ENCODE measurements at places on chromosomes 7 and 10. TPM values are rescaled to one million over a fixed set of nuclear protein-coding genes. Genes with fewer than 3 reads are reported as not detected.

ITGA8 gene
- total RNA-seq = not detected

- DNase-seq = no peak
Measured at GRCh38 chr10:30357806-30358205, 8.7 kb upstream of the MTPAP start.

SYT15 gene
- total RNA-seq = 1.5 TPM

DNA sequence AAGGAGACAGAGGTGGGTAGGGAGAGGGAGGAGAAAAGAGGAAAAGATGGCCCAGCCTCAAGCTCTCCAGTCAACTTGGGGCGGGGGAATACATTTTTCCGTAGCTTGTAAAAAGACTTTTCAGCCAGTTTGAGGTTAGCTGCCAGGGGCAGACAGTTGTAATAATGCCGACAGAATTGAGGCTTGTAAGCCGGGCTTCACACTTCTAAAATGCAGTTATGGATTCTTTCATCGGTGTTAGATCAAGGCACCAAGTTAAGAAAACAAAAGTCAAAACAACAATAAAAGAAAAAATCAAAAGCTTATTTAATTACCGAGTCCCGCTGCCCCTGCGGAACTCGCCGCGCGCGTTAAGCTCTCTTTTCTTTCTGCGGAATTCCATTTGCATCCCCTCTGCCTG, 448 bp upstream of the EVX1 start:
- DNase-seq = no peak

C10orf53 gene
- not detected for total RNA-seq

MBL2 gene
- not detected for total RNA-seq

TRPV5 gene
- not detected for total RNA-seq

CRTAC1 gene
- not detected for total RNA-seq

DNA sequence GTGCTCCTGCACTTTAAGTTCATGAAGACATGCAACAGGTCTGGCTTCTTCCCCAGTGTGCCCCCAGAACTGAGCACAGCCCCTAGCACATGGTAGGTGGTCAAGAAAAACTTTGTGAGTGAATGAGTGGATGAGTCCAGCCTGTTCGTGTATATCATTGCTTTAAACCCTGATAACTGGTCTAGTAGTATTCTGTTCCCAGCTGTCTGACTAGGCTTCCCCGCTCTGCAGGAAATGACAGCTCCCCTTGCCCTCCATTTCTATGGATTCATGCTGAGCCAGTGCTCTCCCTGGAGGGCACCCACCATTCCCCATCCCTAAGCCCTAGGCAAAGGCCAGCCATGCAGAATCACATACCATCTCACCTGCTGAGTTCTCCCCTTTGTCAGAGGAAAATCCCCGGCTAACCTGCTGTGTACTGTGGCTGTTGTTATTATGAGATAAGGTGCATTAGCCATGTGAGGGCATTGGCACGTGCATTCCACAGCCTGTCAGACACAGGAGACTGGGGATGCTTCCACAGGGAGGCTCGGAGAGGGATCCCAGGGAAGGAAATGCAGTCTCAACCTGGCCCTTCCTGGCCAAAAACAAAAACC, 698.9 kb downstream of the GRID1 start:
- DNase-seq = no peak

GRCh38 chr7:1223196-1223981, 9.3 kb upstream of the UNCX start:
- peak; percentile 45 for DNase-seq

DNA sequence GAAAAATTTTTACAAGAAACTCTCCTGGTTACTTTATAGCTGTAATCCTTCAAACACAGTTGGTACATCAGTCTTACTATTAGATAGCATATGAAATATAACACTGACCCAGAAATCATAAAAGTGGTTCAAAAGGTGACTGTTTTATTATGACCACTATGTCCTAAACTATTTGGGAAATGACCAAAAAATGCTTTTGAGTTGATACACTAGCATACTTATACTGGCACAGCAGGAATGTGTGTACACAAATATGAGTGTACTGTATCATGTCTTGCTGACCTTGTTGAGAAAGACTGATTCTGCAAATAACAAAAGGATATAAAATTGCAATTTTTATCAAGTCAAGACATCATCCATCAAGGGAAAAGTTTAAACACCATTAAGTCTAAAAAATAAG, 24.3 kb downstream of the CSTF2T start:
- DNase-seq = no peak

NME8 gene
- total RNA-seq = not detected

GRCh38 chr7:147646568-147646967, 944.0 kb upstream of the C7orf33 start:
- DNase-seq = no peak

Measured in Calu3 (cell line).